Inflammatory macrophage (primary cell): ENCODE measurements at places on chromosomes 2 and 18.

DNA sequence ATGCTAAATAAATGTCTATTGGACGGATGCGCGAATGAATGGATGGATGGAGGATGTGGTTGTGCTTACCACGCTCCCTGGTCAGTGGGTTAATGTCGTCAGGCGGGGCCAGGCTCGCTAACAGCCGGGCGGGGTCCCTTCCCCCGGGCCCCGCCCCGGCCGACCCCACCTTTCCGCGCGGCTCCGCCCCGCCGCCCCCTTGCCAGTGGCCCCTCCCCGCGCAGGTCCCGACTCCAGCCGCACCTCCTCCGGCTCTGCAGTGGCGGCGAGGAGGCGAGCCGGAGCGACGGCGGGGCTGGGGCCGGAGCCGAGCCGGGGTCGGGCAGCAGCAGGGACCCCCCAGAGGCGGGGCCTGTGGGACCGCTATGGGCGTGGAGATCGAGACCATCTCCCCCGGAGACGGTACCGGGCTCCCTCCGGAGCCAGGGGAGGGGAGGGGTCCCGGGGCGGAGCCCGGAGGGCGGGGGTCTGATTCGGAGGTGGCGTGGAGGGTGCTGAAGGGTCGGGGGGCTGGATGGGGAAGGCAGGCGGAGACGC lies at the start of gene FKBP1B:
Gene FKBP1B, plus strand, starts transcription at position 257 of the 537 bp plus-strand sequence. Its CDS starts 109 bp downstream, at position 366.
- no peak for DNase-seq

DNA sequence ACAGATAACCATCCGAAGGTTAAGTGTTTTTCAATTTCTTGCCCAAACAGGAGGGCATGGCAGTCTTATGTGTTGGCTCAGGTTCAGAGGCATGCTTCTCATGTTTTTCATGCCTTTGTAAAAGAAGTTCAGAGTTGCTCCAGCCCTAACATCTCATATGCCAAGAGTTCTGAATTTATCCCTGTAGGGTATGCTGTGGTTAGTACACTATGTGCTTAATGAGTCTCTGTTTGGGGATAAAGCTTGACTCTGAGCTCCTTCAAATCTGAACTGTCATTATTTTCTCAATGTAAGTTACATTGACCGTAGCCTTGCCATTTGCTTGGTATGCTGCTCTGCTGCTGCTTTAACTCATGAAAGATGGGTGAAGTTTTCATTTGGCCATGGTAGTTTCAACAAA lies 67.9 kb upstream of the PNPT1 start:
- DNase-seq: no peak

DNA sequence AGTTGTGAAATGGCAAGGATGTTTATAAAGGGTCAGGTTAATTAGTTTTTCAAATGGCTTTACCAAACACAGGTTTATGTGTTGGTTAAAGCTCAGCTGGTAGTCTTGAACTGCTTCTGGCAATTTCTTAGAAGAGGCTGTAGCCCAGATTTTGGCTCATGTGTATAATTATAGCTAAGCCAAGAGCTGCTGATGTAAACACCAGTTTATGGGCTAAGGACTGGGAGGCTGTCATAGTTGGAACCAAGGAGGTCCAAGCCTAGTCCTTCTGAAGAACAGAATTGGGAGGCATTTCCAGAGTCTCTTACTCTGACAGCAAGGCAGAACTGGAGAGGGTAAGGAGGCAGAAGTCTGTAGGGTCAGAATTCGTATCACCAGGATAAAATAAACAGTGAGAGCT lies 25.4 kb downstream of the UBE2E3 start:
- DNase-seq: no peak

- peak; percentile 11 for DNase-seq
These were observed at the start of gene SCN3A for GRCh38 chr2:165203689-165204559. SCN3A (minus strand) TSS chr2:165204050; CDS start chr2:165176394, 27,656 bp downstream.

- no peak for DNase-seq
These were observed 94.9 kb downstream of the MBD2 start for GRCh38 chr18:54129448-54130067.

GRCh38 chr18:42045346-42045745 lies 90.3 kb downstream of the PIK3C3 start:
- no peak for DNase-seq

DNA sequence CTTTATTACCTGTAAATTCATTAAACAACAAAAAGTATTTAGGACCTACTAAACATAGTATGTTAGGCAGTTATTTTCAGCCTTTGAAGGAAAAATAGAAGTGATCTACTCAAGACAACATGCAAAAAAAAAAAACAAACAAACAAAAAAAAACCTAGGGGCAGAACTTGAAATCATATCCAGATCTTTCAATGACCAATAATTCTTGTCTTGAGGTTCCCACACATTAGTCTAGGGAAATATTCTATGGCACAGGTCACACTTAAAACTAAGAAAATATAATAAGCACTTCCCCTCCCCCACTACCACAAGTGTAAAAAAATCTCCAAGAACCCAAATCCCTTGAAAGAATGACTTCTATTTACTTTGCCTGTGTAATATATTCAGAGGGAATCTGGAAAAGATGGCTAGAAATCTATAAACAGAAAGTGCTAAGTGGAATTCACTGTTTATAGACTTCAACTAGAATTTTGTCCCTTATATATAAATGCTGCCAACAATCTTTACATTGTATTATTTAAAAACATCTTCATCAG lies 3.5 kb downstream of the PELI1 start:
- DNase-seq: no peak

DNA sequence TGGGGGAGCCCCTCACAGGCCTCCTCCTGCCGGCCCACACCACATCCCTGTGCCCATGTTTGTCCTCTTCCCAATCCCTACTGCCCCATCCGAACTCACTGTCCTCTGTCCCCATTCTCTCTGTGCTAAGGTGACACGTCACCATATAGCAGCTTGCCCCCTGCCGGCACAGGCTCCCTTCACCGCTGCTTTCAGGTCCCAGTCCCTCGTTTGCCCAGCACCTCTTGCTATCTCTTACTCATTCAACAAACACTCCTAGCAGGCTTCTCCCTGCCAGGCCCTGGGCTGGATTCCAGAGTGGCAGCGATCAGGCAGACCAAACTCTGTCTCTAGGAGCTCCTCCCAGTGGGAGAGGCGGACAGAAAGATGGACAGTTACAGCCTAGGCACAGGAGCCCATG lies 74.3 kb downstream of the TFCP2L1 start:
- DNase-seq: no peak

DNA sequence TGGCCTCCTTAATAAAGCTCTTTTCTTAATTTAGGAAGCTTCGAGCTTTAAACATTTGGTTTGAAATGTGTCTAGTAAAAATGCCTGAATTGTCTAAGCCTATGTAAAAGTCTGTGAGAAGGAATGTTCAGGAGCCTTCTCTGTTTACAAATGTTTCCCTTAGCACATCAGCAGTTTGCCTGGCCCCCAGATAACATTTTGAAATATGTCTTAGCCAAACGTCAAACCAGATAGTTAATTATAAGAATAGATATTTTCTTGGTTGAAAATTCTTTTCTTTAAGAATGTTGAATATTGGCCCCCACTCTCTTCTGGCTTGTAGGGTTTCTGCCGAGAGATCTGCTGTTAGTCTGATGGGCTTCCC lies 498.6 kb downstream of the CCDC85A start:
- DNase-seq: no peak

GRCh38 chr2:42888321-42889245 lies 96.2 kb upstream of the HAAO start:
- no peak for DNase-seq

DNA sequence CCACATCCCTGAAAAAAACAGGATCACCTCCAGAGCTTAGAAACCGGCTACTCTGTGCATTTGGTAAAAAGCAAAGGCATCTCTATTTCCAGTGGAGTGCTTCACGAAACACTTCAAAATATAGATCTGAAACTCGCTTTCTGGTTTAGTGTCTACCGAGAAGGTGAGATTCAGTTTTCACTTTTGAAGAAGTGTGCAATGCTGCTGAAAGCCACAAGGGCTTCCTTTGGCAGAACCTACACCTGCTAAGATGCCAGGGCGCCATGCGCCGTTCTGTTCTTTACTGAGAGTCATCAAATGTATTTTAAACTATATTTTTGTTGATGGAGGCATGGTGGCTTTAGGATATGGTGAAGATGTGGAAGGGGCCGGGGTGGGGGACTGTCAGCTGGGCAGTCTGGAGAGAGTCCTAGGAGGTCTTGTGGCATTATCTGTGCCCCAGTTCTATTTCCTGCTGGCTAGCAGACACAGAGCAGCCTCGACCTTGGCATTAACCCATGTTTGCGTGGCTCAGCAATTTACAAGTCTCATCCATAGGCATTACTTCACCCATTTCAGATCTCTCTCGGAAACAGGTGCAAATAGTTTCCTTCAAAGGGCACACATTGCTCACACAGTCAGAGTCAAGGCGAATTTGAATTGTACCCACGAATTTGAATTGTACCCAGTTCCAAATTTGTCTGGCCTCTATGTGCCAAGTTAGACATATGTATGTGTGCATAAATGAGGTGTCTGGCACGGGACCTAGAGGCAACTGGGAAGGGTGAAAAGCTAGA lies 46.7 kb upstream of the KCNF1 start:
- DNase-seq: no peak
